Stimulated activated CD4-positive, alpha-beta T cell treated with anti-CD3 and anti-CD28 coated beads, Interleukin-4, amount 100 ng/mL, for 4 hours (primary cell): ENCODE measurements at places on chromosomes 3 and 15.

- DNase-seq: no peak
Measured at GRCh38 chr15:89964232-89964954, 36.7 kb upstream of the ZNF710 start.

DNA sequence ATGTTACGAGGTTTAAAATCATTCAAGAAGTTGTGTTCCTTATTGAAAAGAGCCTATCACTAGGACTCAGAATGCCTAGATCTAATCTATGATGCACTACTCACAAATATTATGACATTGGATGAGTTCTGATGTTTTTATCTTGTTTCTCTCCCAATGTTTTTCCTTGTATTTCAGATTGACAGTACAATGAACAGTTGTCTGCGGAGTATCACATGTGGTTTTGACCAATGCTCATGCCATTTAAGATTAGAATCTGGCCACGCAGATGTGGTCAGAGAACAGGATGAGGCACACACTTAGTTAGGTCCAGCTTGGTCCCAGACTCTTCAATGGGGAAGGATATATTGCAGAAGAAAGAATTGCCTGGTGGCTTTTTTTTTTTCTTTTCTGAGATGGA is 25.6 kb upstream of the CCDC50 start:
- no peak for DNase-seq

- no peak for DNase-seq
Measured at GRCh38 chr3:64501298-64501906, 186.4 kb downstream of the ADAMTS9 start.

GRCh38 chr3:76096836-76097588 is 311.7 kb upstream of the ZNF717 start:
- no peak for DNase-seq

GRCh38 chr3:45848392-45848791 is 6.5 kb upstream of the LZTFL1 start:
- DNase-seq: no peak

- no peak for DNase-seq
Measured at GRCh38 chr3:49628249-49628648, 45.9 kb upstream of the APEH start.

DNA sequence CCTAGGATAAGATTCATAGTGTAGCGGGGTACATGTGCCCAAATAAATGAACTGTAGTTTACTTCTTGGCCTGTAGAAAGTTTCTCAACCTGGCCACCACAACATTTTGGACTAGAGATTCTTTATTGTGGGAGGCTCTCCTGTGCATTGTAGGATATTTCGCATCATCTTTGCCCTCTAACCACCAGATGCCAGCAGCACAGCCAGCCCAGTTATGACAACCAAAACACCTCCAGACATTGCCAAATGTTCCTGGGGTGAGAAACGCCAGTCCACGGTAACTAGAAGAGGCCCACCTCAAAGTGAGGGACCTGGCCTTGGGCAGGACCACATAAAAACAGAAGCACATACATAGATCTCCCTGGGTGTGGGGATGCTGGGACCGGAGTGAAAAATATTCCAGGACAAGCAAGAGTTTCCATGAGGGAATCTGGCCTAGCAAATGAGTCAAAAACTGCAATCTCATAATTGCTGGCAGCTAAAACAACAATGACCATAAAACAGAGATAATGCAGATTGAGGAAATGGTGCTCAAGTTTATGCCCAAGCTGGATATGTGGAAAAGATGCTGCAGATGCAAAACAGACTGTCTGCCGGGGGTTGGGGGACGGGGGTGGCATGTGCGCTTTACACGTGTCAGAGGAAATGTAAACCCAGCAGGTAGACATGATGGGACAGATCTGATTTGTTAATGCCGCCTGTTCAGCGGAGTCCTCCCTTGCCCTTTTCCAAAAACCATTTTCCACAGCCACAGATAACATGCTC is 39.7 kb downstream of the ARHGEF3 start:
- no peak for DNase-seq

DNA sequence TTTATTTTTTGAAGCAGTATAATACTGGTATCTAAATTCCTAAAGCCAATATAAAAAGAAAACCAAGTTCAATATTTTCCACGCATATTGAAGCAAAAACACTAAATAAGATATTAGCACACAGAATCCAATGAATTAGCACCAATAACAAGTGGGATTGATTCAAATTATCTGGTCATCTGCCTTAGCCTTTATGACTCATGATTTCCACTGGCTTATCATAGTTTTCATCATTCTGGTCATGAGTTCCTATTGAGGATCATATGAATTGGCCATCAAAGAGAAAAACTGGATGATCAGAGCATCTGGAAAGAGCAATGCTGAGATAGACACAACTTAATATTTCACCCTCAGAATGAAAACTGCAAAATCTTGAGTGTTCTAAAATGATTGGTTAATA is 809.9 kb downstream of the MCTP2 start:
- DNase-seq: no peak
